ENCODE measurements at places on chromosomes 2 and 18.

DNA sequence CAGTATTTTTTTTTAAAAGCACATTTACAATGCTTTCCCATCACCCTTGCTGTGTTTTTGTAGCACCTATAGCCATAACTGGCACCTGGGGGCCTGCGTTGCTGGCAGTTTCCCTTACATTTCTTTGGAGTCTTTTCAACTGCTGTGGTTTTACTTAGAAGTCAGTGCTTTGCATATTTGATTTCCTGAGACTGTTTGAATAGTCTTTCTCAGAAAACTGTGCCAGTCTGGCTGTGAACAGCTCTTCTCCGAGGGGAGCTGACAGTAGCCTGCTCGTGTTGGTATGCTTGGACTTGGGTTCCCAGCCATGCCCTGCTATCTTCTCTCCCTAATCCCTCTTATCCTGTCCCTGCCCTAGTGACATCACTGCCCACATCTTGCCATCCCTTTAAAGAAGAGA is 81.5 kb downstream of the DPP4 start:
- DNase-seq, result no peak

DNA sequence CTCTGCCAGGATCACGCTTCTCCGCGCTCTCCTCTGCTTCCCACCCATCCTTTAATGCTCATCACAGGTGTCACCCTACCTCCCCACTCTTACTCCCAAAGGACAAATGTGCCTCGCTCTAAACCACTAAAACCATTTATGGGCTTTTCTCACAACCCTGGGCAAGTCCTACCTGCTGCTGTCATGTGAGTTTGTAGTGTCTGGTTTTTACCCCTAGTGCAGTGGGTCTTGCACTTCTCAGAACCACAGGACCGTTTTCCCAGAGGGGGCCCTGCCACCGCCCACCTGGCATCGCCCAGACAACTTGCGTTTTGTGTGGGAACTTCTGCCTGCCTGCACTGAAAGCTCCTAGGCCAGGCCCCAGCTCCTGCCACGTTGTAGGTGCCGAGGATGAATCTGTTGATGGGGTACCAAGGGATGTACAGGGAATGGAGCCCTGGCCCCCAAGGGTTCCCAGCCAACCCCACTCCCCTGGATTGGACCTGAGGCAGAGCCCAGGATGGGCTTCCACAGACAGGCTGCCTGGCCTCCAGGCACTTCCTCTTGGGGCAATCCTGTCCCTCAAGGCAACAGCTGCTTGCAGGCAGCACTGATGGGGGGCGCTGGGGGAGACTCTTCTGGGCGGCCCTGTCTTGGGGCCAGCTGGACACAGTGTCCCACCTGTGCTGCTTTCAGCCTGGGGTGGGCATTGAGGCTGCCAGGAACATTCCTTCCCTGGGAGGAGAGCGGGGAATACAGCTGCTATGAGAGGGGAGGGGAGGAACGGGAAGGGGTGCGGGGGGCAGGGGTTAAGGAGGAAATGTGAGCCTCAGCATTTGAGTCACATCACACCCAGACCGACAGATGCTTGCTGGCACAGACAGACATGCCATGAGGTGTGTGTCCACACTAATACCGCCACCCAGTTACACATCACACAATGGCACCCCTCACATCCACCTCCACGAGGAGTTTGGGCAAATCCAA is 176.3 kb downstream of the ZFP36L2 start:
- no peak for DNase-seq

DNA sequence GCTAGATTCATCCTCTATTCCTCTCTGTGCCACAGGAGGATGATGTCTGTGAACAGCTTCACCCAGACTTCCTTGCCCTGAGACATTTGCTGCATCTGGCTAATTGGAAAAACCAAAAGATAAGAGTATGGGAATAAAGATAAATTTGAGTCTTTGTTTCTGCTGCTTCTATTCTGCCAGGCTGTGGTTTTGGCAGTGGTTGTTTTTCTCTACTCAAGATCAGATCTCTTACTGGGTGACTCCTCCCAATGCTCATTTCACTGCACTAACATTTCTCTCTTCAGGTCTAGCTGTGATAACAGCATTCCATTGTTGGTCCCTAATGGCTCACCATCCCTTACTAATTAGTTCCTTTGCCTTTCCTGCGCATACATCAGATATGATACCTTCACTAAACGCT is 89.5 kb downstream of the CALCRL start:
- DNase-seq, result no peak

- DNase-seq, result no peak
These were observed 58.3 kb downstream of the PELI1 start for GRCh38 chr2:64085936-64086335.

Data from GM23248 (cell line).